T-cell (primary cell): ENCODE measurements at places on chromosomes 2 and 18.

GRCh38 chr2:38450509-38450908, 73.4 kb upstream of the ATL2 start:
- DNase-seq = no peak

GRCh38 chr2:211611061-211611518, 927.5 kb downstream of the ERBB4 start:
- no peak for DNase-seq

DNA sequence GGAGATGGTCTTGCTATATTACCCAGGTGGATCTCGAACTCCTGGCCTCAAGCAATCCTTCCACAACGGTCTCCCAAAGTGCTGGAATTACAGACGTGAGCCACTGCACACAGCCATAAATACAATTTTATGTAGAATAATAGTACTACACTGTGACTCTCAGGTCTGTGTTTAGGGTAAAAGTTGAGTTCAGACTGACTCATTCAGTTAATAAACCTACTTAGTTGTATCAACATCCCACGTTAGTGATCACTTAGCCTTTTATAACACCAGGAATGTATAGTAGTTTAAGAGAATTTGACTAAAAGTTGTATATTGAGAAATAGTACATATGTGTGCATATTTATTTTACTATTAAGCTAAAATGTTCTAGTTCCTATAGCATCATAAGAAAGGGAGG, 237.5 kb downstream of the PHLPP1 start:
- no peak for DNase-seq

DNA sequence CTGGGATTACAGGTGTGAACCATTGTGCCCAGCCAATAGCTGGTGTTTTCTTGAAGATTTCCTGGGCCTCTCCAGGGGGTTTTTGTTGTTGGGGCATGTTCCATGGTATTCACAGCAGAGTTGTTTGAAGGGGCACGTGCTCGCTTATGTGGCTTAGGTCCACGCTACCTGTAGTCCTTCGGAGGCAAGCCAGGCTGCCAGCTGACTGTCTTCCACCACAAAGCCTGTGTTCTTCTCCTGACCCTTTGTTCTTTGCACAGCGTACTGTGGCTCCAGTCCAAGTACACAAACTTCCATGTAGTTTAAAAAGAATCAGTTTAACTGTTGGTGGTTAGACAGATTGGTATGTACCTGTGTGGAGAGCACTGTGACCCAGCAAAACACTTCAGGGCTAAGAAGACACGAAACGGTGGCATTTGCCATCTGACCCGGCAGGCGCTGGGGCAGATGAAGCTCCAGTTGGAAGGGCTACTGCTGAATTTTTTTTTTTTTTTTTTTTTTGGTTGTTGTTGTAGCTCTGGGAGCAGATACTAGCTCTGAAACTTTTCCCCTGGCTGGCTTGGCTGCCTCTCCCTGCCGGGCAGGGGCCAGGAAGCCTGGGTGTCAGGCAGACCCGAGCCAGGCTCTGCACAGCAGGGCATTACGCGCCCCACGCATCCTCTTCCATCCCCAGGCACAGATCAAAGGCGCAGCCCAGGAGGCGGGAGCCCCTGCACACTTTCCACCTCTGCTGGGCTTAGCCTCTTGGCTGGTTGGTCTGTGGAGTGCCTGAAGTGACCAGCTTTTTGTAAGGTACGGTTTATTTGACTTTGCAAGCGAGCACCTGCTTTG, 5.7 kb downstream of the GREB1 start:
- DNase-seq = no peak

- DNase-seq = no peak
These were observed 363.7 kb upstream of the FSIP2 start for GRCh38 chr2:185374878-185375277.

GRCh38 chr2:133286326-133286922, 281.8 kb downstream of the NCKAP5 start:
- DNase-seq = no peak
